ENCODE measurements at places on chromosomes 13 and 19.

- no peak for DNase-seq
Measured at GRCh38 chr19:19209372-19209771, 2.4 kb upstream of the NCAN start.

- DNase-seq, result no peak
Measured at GRCh38 chr19:48571378-48572162, 19.6 kb downstream of the SULT2B1 start.

- no peak for DNase-seq
Measured at GRCh38 chr13:99971576-99972189, at the start of gene ZIC5. Gene ZIC5 (minus strand): TSS chr13:99971767. CDS start chr13:99971603, 164 bp downstream.

GRCh38 chr19:21505459-21506451, at the start of gene ZNF429:
Gene ZNF429 (plus strand): TSS chr19:21505602. CDS start chr19:21505772, 170 bp downstream.
- peak; percentile 92 for DNase-seq

- DNase-seq, result no peak
Measured at GRCh38 chr13:89239361-89240127, 1568.4 kb downstream of the SLITRK5 start.

GRCh38 chr13:112616586-112617362, 28.8 kb upstream of the TUBGCP3 start:
- DNase-seq, result no peak

GRCh38 chr13:90455823-90456222, 891.7 kb upstream of the MIR17HG start:
- no peak for DNase-seq

Data from upper lobe of right lung (tissue), 1 donor.